Erythroblast (primary cell): ENCODE measurements at places on chromosomes 2 and 18.

GRCh38 chr2:11757101-11757500 lies 10.7 kb downstream of the LPIN1 start:
- DNase-seq, result no peak

DNA sequence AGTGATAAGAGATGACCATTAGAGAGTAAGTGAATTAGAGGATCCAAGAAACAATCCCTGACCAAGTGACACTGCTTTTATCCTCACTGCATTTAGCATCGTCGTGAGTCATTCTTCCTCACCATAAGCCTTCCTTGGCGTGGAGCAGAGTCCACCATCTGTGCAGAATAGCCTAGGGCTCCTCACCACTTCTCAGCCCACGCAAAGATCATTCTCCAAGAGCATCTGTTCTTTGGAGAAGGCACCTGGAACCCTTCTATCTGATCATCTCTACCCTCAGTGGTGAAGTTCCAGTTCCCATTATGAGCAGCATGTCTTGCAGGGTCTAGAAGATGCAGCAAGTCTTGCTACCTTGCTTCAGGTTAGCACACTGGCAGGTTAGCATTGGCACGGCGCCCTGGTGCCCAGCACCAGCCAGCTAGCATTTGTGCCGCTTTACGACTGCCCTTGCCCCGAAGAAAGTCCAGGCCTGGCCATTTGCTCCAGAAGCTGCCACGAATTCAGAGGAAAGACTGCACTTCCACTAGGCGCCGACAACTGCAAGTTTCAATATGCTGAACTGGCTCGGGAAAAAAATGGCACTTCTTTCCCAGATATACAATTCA lies 225.8 kb downstream of the TTC32 start:
- no peak for DNase-seq

- DNase-seq, result no peak
Observed at GRCh38 chr2:230225486-230225885, at the start of gene SP140. TSS of gene SP140 (plus strand) at chr2:230225736. CDS start at chr2:230225845, 109 bp downstream.

- DNase-seq, result no peak
Observed at GRCh38 chr18:21389283-21389682, 147.3 kb downstream of the GREB1L start.

DNA sequence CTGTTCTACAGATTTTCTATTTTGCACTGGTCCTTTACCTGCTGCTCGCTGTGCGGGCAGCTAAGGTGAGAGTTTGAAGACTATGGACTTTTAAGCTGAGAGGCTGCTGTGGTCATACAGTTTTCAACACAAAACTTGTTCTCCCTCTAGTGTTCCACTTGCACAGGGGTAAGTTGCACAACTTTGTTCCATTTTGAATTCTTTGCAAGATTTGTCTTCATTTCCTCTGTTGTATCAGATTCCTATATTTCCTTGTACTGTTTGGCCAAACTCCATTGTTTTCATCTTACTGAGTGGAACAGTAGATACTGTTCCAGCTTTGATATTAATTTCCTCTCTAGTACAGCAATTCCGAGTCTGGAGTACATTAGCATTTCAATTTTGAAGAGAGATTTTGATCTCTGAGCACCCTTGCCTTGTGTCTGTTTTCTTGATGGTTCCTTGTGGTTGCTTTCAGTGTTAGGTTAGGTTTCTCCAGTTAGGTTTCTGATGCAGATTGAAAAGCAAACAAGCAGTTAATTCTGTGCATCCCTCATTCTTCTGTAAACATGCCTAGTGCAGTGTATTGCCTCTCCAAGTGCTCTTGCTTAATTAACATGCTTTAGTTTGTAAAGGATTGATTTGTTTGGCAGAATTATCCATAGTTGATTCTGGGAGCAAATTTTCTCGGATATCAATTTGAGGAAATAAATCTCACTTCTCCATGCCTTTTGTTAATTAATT lies 188.8 kb downstream of the PTPRM start:
- DNase-seq, result no peak

GRCh38 chr2:41410011-41410410 lies 637.8 kb upstream of the PKDCC start:
- no peak for DNase-seq

DNA sequence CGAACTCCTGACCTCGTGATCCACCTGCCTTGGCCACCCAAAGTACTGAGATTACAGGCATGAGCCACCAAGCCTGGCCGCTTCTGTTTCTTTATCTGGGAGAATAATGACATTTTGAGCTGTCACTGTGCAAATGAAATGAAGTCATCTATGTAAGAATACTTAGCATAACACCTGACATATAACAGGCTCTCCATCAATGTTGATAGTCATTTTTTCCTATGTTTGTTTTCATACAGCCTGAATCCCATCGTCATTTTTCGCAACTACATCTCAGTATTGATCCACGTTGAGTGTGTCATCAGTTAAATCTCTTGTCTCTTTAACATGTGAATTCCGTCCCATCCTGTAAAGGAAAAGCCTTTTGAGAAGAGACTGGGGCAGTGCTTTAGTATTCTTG lies 6.4 kb upstream of the CAPN14 start:
- no peak for DNase-seq

DNA sequence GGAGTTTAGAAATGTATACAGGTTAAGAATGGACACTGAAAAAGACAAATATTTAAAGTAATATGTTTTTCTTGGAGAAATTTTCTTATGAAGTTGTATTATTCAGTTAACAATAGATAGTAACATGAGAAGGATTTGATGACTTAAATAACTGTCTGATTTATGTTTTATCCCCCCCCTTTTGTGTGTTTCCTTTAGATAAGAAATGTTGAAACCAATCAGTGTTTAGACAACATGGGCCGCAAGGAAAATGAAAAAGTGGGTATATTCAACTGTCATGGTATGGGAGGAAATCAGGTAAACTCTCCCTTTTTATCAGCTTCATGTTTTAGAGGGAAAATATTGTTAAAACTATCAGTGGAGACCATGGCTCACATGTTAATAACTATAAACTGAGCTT lies 289.7 kb upstream of the KCNJ3 start:
- DNase-seq, result no peak
